ENCODE measurements at places on chromosomes 7 and 10.

GRCh38 chr10:11335167-11335652 is 276.2 kb downstream of the USP6NL start:
- peak; percentile 61 for DNase-seq

GRCh38 chr7:33623267-33623666 is 282.1 kb upstream of the BMPER start:
- DNase-seq: no peak

- DNase-seq: peak; percentile 54
Measured at GRCh38 chr7:151742713-151743480, 134.0 kb downstream of the PRKAG2 start.

DNA sequence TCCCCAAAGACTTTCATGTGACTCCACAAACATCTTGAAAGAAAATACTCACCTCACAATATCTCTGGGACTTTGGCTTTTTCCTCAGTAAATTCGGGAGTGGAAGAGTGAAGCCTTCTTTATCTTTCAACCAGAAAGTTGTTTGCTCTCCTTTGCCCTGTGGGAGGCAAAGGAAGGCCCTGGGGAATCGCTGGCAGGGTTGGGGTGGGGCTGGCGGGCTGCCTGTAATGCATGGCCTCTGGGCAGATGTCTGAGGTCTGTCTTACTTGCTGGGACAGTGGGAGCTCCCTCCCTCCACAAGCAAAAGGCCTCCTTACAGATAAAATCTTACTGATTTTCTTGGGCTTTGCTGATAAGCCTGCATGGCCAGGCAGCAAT is 24.9 kb downstream of the TECTB start:
- no peak for DNase-seq

DNA sequence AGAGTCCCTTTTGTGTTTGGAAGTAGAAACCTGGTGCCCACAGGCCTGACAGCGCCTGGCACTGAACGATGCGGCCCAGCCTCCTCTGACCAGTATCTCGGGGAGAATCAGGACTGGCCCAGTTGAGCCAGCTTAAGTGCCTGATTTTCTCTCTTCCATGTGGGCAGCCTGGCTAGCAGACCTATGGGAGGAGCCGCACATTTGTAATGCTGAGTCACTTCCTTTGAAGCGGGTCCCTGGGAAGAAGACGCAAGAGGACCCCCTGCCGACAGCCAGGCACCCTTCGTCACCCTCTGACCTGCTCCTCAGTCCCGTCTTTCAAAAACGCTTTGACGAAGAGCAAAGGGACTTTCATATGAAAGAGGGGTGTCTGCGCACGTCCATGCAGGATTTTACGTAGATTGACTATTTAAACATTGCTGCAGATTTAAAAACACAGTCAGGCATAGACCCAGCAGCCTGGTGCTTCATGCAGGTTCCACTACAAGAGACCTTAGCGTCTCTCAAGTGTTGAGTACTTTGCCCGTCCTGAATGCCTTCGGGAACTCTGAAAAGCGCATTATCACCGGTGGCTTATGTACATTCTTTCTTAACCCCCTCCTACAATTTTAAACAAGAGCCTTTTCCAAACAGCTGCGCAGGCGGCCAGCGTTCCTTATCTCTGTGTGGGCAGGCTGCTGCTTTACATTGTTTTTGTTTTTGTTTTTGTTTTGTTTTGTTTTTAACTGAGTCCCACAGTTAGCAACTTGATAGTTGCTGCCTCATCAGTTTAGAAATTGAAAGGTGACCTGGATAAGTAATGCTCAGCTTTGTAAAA is 36.5 kb upstream of the AP5Z1 start:
- peak; percentile 95 for DNase-seq

DNA sequence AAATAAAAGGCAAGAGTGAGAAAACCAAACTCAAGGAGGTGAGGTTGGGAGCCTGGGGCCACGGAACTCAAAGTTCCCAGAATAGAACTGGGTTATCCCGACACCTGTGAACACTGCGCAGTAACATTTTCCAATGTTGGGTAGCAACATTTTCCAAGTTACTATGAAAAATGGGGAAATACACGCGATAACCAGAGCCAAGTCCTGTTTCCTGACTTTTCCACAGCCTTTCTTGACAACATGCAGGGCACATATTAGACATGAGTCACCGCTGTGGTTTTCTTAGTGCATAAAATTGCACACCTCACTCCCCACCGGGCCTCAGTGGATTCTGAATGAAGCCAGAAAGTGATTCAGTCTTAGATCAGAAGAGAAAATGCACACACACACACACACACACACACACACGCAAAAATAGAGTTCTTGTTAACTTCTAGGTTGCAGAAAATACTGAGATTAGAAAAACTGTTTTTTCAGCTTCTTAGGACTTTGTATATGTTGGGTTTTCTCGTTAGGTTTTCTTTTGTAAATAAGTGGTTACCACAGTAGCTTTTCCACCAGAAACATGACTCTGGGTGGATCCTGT is 70.0 kb downstream of the CAMK1D start:
- DNase-seq: peak; percentile 90

GRCh38 chr10:104301907-104302690 is 33.1 kb downstream of the GSTO2 start:
- DNase-seq: no peak

GRCh38 chr10:55750458-55750857 is 610.6 kb downstream of the ZWINT start:
- DNase-seq: no peak

DNA sequence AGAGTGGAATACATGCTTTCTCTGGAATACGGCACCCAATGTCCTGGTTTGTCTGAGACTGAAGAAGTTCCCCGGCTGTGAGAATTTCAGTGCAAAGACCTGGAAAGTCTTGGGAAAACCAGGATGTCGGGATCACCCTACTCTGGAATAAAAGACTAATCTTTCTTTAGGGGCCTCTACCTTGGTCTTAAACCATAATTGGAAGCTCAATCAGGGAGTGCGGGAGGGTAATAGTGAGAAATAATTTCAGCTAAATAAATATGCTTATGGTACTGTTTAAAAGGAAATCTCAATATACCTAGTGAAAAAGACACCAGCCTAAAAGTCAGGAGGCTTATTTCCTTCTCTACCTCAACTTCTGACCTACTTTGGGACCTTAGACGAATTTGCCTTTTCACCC is 236.1 kb upstream of the GLI3 start:
- DNase-seq: no peak

GRCh38 chr10:5981529-5981928 is 4.2 kb upstream of the IL15RA start:
- DNase-seq: no peak

- peak; percentile 46 for DNase-seq
Measured at GRCh38 chr10:102660888-102661657, 16.8 kb downstream of the TRIM8 start.

- DNase-seq: peak; percentile 74
Measured at GRCh38 chr7:45985902-45986301, 64.8 kb upstream of the IGFBP3 start.

DNA sequence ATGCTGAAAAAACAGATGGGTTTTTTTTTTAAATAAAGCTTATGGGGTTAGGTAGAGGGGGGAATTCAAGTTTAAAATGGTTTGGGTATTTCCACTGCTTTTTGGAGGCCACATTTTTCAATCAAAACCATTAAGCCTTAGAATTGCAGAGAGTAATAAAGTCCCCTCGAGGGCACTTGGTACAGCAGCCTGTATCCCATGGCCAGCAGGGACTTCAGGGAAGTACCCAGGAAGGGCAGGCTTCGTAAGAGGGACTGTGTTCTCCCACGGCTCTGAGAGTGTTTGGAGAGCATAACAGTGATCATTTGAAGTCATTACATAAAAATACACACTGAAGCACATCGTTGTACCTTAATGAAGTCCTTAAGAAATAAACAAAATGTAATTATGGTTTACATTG is 432.7 kb downstream of the DPP6 start:
- DNase-seq: no peak

DNA sequence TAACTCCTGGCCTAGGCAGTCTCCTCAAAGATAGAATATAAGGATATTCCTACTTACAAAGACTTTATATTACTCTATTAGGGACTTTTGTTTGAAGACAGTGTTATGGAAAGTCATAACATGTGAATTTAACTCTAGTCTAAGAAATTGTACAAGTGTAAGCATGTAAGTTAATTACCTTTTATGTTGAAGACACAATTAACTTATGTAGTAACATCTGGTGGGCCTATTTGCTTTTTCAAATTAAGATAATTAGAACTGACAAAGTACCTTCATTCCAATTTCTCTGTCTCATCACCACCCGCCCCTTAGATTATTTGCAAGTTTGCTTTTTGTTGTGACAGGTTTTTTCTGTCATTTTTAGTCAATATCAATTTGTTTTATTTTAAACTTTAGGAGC is 126.0 kb upstream of the THSD7A start:
- no peak for DNase-seq

DNA sequence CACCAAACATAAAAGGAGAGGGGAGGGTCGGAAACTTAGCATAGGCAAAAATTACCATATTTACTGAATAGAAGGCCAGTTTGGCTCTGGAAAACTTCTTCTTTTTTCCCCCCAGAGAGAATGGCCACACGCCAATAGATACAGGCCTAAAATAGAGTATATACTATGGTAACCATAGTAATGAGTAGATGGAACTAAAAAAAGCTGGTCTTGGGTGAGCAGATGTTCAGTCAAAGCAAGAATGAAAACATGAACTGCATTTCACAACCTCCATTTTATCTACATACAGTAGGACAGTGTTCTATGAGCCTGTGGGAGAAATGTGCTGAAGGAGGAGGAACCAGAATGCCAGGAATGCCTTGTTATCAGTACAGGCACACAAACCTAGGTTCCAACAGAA is 141.7 kb upstream of the SEMA3A start:
- peak; percentile 3 for DNase-seq

DNA sequence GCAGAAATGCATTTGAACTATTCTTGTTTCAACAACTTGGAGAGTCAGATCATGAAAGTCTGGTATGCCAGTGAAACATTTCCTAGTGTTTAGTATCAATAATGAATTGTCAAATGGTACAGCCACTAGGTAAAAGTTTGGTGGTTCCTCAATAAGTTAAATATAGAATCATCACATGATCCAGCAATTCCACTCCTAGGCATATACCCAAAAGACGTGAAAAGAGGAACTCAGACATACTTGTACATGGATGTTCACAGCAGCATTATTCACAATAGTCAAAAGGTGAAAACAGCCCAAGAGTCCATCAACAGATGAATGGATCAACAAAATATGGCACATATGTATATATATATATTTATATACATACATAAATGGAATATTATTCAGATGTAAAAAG is 67.0 kb upstream of the HPS1 start:
- DNase-seq: no peak

DNA sequence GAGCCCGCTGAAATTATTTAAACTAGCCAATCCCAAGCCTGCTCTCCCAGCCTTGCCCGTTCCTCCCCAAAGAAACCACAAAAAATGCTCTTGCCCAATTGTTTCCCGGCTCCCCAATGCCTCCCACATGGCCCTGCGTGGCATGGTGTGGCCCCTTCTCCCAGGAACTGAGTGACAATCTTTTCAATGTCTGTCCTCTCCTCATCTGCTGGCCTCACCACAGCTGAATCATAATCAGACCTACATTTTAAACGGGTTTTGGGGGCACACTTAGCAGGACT is 201.5 kb downstream of the PRPF18 start:
- peak; percentile 26 for DNase-seq

DNA sequence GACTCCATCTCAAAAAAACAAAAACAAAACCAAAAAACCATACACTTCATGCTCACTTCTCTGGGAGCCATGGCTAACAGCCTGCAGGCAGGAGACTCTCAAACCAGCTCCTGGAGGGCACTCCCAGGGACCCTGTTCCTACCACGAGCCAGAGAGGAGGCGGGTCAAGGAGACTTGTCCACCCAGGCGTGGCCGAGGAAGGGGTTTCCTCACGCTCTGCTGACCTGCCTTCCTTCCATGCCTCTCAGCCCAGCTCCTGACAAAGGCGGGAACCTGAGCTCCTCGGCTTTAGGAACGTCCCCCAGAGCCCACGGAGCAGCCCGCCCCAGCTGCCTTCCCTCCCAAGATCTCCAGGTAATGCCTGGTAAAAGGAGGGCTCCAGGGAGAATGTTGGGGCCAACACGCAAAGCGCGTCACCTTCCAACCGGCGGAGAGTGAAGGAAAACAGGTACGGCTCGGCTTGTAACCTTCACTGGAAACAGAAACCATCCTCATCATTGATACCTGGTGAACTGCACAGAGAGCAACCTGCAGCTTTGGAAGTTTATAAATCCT is 9.5 kb downstream of the GPR146 start:
- no peak for DNase-seq

- DNase-seq: no peak
Measured at GRCh38 chr7:114130866-114131265, 212.1 kb upstream of the PPP1R3A start.

DNA sequence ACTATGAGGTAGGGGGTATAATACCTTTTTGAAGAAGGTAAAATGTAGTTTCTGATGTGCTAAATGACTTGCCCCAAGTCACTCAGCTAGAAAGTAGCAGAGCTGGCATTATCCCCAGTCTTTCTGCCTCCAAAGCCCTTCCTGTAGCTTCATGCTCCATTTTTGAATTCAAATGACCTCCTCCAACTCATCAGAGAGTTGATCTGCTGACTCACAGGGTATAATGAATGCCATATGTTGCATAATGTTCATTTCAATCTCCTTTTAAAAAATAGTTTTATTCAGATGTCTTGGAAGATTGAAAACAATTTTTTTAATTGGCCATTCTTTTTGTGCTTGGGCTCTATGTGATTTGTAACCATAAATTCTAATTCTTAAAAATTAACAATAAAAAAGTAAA is 272.8 kb upstream of the IMMP2L start:
- DNase-seq: peak; percentile 75

GRCh38 chr7:134165252-134165651 is 38.1 kb downstream of the LRGUK start:
- no peak for DNase-seq

DNA sequence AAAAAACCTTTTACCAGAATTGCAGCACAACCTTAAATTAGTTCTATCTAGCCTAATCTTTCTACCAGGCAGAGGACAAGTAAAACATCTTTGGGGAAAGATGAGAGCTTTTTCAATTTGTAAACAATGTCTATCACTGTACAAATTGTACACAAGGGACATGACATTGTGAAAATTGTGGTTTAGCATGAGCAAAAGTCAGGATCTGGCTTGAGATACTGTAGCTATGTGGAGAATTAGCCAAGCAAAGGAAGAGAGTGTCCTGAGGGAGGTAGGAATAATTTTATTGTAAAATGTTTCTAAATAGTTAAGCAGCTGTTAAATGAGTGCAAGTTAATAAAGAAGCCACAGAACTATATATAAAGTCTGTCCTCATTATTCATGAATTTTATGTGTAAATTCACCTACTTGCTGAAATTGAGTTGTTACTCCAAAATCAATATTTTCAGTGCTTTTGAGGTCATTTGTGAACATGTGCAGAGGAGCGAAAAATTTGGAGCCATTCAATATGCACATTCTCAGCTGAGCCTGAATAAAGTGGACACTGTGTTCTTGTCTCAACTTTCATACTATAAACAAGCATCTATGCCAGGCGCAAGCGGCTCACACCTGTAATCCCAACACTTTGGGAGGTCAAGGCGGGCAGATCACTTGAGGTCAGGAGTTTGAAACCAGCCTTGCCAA is 42.8 kb upstream of the POM121L12 start:
- DNase-seq: no peak

All from Daoy (cell line).